Upper lobe of right lung (tissue), 1 donor: ENCODE measurements at places on chromosomes 3 and 15. TPM values are rescaled to one million over a fixed set of nuclear protein-coding genes. Genes with fewer than 3 reads are reported as not detected.

- H3K4me3 ChIP-seq, result no peak overlapping the region
- no peaks in the 10 kb centered on the region for H3K4me1 ChIP-seq
- no peaks in the 10 kb centered on the region for H3K36me3 ChIP-seq
These were observed 3.3 kb upstream of the TIPIN start for GRCh38 chr15:66359740-66360139.

IGSF10 gene
- 32.4 TPM for total RNA-seq

DNA sequence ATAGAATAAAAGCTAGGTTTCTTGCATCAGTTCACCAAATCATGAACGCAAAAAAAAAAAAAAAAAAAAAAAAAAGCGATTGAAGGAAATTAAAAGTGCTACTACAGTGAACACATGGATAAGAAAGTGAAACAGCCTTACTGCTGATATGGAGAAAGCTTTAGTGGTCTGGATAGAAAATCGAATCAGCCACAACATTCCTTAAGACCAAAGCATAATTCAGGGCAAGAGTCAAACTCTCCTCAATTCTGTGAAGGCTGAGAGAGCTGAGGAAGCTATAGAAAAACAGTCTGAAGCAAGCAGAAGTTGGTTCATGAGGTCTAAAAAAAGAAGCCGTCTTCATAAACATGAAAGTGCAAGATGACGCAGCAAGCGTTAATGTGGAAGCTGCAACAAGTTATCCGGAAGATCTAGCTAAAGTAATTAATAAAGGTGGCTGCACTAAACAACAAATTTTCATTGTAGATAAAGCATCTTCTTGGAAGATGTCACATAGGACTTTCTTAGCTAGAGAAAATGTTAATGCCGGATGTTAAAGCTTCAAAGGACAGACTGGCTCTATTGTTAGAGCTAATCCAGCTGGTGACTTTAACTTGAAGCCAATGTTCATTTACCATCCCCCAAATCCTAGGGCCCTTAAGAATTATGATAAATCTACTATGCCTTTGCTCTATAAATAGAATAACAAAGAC, 19.2 kb downstream of the P3H2 start:
- no peaks in the 10 kb centered on the region for H3K4me1 ChIP-seq
- DNase-seq, result no peak
- no peaks in the 10 kb centered on the region for H3K27me3 ChIP-seq
- peak overlapping the region; percentile 25 for H3K4me3 ChIP-seq
- H3K36me3 ChIP-seq, result no peaks in the 10 kb centered on the region

DNA sequence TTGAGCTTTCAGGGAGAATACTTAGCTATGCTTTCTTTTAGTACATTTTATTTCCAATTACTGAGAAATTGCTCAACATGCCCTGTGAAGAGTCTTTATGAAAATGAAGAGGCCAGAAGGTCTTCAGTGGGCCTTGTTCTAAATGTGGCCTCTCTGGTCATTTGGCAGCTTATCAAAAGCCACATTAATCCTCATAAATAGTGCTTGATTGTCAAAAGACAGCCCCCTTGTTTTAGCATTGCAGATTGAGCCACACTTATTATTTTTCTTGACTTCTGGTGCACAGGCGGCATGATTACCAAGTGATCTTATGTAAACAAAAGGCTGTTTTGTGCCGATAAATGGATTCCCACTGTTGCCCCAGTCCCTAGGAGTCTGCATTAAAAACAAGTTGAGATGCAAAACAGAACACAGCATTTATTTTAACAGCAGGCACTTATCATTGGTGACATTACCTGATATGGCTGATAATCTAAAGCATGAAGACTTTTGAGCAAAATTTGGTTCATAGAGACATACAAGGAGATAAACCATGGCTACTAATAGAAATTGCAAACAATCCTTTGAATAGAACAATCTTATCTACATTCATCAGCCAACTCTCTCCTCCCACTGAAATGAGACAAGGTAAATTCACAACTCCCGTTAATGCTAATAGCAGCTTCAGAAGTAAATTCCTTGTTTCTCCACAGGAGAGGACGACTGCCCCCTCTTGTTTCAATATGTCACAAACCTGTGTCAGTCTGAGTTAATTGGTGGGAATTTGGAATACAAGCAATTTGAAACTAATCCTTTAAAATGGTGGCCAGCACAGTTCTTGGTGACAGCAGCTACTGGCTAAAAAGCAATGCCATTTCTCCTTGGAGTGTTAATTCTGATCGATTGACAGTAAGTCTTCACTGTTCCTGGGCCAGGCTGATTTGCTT, 194.3 kb downstream of the NSUN3 start:
- H3K4me3 ChIP-seq, result no peak overlapping the region
- no peak for DNase-seq
- no peak overlapping the region for H3K27ac ChIP-seq
- no peaks in the 10 kb centered on the region for H3K27me3 ChIP-seq
- no peaks in the 10 kb centered on the region for H3K36me3 ChIP-seq
- no peaks in the 10 kb centered on the region for H3K4me1 ChIP-seq

TMEM207 gene
- total RNA-seq, result not detected

GRCh38 chr3:89533275-89533674, 425.9 kb downstream of the EPHA3 start:
- no peaks in the 10 kb centered on the region for H3K27me3 ChIP-seq
- no peak overlapping the region for H3K27ac ChIP-seq
- no peak for DNase-seq
- H3K4me3 ChIP-seq, result no peak overlapping the region
- H3K4me1 ChIP-seq, result no peaks in the 10 kb centered on the region

- peaks cover 28% of the 10 kb centered on the region for H3K4me1 ChIP-seq
- peak overlapping the region; percentile 99 for H3K4me3 ChIP-seq
- no peaks in the 10 kb centered on the region for H3K36me3 ChIP-seq
- no peaks in the 10 kb centered on the region for H3K27me3 ChIP-seq
- no peak for DNase-seq
- peak overlapping the region; percentile 91 for H3K27ac ChIP-seq
These were observed 1.3 kb downstream of the ACAP2 start for GRCh38 chr3:195441476-195441991.

GRCh38 chr15:80669663-80670273, 25.3 kb upstream of the ABHD17C start:
- no peak overlapping the region for H3K4me3 ChIP-seq
- DNase-seq, result no peak
- H3K36me3 ChIP-seq, result no peaks in the 10 kb centered on the region
- no peaks in the 10 kb centered on the region for H3K27me3 ChIP-seq

DNA sequence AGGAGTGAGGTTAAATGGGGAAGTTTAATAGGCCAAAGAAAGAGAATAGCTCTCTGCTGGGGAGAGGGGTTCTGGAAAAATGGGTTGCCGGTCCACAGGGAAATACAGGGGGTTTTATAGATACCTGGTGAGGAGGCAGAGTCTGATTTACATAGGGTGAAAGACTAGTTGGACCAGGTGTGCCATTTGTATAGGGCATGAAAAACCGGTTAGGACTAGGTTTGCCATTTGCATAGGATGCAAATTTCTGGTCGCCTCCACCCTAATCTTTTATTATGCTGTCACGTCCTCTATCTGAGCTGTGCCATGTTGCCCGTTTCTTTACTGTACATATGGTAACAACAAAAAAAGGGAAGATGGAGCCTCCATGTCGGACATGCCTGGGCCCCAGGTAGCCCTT, 960.1 kb downstream of the FHIT start:
- H3K4me3 ChIP-seq, result no peak overlapping the region
- H3K36me3 ChIP-seq, result no peaks in the 10 kb centered on the region
- no peak overlapping the region for H3K27ac ChIP-seq
- no peaks in the 10 kb centered on the region for H3K27me3 ChIP-seq
